NCI-H1092 (cell line): ENCODE measurements at places on chromosomes 13 and 19.

GRCh38 chr19:720345-721160 lies 11.8 kb downstream of the PALM start:
- DNase-seq, result no peak

DNA sequence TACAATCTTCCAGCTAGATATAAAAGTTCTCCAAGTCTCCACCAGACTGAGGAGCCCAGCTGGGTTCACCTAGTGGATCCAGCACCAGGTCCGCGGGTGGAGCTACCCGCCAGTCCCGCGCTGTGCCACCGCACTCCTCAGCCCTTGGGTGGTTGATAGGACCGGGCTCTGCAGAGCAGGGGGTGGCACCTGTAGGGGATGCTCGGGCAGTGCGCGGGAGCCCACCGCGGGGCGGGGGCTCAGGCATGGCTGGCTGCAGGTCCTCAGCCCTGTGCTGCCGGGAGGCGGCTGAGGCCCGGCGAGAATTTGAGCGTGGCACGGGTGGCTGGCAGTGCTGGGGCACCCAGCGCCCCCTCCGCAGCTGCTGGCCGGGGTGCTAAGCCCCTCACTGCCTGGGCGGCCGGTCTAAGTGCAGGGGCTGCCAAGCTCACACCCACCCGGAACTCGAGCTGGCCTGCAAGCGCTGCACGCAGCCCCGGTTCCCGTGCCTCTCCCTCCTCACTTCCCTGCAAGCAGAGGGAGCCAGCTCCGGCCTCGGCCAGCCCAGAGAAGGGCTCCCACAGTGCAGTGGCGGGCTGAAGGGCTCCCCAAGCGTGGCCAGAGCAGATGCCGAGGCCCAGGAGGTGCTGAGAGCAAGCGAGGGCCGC lies 542.8 kb upstream of the PCDH9 start:
- no peak for DNase-seq

- DNase-seq, result no peak
These were observed 21.4 kb downstream of the PABPC3 start for GRCh38 chr13:25117312-25117711.

GRCh38 chr19:35629332-35629633 lies 447 bp downstream of the RBM42 start:
- DNase-seq, result no peak

- DNase-seq, result no peak
These were observed 1.4 kb upstream of the PLIN4 start for GRCh38 chr19:4519521-4520277.
